ENCODE measurements at places on chromosomes 7 and 10. TPM values are rescaled to one million over a fixed set of nuclear protein-coding genes. Genes with fewer than 3 reads are reported as not detected.

The CCDC3 gene
- total RNA-seq: 3.8 TPM

DNA sequence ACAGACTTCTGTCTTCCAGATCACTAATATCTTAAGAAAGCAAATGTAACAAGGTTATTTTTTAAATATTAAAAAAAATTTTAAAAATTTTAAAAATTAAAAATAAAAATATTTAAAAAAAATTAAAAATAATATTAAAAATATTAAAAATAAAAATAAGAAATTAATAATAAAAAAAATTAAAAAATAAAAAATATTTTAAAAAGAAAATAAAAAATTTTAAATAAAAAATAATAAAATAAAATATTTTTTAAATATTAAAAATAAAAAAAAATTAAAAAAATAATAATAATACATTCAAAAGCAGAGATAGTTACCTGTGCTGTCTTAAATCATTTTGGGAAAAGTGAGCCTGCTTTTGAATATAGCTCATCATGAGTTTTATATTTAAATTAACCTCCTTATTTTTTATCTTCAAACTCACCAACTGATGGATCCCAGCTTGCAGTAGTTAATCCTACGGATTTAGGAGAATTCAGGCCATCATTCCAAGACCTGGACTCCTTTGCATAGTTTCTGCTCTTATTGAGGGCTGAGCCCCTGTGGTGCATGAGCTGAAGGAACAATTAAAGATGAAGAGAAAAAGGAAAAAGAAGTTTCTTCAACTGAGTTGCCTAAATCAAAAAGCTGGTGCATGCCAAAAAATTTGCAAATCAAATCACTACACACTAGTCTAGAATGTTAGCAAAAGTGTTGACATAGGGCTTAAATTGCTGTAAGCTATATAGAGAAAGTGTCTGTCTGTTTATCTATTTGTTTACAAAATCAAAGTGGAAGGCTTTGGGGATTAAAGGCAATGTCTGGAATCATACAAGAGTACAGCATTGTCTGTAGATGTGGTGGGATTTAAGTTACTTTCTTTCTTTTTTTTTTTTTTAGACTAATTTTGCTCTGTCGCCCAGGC, 50.5 kb upstream of the ZNF438 start:
- DNase-seq: no peak

The UPK3BL2 gene
- total RNA-seq: 12.4 TPM

The ZP3 gene
- 1.4 TPM for total RNA-seq

The NCF1 gene
- 0.47 TPM for total RNA-seq

The FASTK gene
- 39.4 TPM for total RNA-seq

The SLC13A1 gene
- not detected for total RNA-seq

The BZW2 gene
- 103 TPM for total RNA-seq

The GPR26 gene
- 0.09 TPM for total RNA-seq
